Aorta (tissue), 5 donors: ENCODE measurements at places on chromosomes 11 and 22. TPM values are rescaled to one million over a fixed set of nuclear protein-coding genes. Genes with fewer than 3 reads are reported as not detected.

- no peak for DNase-seq
These were observed 700 bp upstream of the STX3 start for GRCh38 chr11:59754494-59754858.

DNA sequence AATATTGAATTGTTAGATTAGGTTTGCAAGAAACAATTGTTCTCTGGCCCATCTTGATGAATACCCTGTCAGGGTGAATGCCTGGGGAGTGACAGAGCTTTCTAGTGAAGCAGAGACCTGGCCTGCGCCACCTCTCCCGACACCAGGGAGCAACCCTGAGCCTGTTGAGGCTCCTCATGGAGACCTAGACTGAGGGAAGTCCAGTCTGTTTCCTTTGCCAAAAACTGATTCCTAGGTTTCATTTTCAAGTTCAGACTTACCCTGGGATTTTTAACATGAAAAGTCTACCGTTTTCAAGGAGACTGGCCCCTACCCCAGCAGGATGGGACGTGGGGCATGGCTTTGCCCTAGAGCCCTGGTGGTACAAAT, 173.7 kb upstream of the SORL1-AS1 start:
- DNase-seq = no peak

- no peak for DNase-seq
These were observed 123.3 kb downstream of the METTL15 start for GRCh38 chr11:28231475-28231874.

DNA sequence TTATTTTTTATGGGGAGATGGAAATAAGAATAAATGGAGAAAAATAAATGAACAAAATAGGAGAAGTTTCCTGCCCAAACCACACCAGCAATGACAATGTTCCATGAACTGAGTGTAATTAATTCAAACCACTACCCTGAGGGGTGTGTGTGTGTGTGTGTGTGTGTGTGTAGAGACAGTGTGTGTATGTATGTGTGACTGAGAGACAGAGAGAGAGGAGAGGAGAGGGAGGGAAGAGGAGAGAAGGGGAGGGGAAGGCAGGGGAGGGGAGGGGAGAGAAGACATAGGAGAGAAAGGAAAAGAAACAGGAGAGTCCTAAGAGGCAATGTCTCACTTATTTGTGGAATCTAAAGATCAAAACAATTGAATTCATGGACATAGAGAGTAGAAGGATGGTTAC, 65.0 kb upstream of the POU2AF1 start:
- DNase-seq = no peak

DNA sequence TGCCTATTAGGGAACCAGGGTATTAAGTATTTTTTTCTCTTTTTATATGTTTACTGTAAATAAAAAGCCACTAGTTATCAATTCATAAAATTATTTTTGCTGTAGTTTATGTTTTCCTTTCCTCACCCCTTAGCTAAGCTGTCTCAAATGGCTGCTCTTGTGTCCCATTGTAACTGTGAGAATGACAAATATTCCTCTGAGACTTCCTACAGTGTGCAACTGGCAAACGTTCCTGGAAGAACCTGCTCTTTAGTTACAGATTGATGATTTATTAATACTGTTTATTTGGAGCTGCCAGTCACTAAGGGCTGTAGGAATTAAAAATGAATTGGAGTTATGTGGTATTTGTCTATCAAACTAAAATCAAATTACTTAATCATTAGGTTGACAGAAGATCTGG, 675.4 kb upstream of the ARHGAP42 start:
- DNase-seq = no peak

DNA sequence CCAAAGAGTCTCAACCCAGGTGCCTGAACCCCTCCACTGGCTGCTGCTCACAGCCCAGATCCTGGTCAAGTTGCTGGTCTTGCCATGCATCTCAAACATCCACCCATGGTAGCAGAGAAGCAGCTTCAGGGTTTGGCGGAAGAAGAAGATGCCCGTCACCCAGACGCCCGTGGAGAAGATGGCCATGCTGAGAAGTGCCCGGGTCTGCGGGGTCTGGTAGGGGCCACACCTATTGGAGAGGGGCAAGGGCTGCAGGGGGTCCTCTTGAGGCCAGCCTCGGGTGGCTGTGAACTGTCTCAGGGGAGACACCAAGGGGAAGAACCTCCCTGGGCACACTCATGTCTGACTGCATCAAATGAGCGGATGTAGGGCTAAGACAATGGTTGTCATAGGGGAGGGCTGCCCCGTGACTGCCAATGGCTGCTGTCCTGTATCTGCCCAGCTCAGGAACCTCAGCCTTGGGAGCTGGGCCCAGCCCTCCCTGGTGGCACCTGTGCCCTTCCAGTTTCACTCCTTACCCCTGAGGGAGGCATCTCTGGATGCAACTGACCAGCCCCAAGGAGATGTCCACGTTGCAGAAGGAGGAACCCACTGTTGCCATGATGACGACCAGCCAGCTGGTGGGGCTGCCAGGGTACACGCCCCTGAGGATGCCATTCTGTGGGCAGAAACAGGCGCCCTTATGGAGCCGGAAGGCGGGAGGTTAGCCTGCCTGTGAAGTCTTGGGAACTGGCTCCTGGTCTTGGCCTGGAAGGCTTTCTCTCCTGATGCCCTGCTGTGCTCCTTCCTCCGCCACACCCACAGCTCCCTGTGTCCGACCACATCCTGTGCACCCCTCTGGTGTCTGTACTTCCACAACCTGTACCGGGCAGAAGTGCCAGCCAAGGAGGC, 1.2 kb downstream of the CPT1B start:
- peak; percentile 57 for DNase-seq

GRCh38 chr11:46478196-46478595, 86.6 kb upstream of the CHRM4 start:
- DNase-seq = no peak

GRCh38 chr22:32106930-32107329, 52.2 kb downstream of the C22orf42 start:
- no peak for DNase-seq

GRCh38 chr11:117878939-117879475, 2.5 kb upstream of the FXYD6 start:
- no peak for DNase-seq

- no peak for DNase-seq
These were observed 58.0 kb upstream of the GLYATL1B start for GRCh38 chr11:59028105-59028504.

DNA sequence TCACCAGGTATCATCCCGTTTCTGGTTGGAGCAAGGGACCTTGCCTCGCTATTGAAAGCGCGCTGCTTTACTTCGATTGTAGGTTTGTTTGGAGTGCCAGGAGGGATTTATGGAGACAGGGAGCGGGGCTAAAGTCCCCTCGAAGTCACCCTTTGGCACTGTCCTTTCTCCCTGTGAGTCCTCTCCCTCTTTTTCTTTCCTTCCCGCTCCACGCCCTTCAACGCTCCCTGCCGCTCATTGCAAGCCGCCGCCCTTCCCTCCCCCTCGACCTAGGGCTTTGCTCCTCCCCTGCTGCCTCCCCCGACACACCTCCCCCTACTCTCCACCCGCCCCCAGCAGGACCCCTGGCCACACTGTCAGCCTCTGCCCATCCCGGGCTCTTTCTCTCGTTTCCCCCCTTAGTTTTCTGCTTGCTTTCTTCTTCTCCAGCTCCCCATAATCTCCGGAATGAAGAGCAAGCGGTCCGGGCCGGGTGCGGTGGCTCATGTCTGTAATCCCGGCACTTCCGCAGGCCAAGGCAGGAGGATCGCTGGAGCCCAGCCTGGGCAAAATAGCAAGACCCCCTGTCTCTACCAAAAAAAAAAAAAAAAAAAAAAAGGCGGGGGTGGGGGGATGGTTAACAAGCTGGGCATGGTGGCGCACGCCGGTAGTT, 41.0 kb downstream of the AHNAK start:
- peak; percentile 82 for DNase-seq

DNA sequence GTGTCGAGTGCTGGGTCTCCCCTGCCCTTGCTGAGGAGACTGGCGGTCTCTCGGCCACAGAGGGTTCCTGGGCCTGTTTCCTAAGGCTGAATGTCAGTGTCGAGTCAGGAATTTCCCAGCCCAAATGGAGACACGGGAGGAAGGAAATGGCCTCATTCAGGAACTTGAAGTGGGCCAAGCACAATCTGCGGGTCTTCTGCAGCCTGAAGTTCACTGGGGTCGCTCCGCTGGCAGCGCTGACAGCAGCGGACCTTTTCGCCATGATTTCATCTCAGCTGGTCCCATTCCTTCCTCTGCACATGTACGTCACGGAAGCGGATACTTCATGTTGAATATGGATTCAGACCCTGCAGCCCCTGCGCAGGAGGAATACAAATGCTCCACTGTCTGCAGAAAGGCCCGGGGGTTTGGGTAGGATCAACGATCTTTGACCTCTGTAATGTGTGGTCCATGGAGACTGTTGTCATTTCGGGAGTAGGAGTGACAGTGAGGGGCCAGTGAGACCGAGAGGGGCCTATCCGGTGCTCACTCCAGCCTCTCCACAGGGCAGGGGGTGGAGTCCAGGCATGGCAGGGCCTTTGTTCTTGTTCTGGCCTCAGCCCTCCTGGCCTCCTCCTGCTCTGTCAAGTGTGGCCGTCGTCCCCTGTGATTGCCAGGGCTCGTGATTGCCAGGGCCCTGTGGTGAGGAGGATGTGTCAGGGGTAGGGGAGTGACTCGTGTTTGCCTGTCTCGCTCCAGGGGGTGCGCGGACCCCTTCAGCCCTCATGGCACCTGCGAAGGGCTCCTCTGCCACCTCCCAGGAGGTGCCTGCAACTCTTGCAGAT, 402.3 kb downstream of the TBC1D22A start:
- peak; percentile 37 for DNase-seq

DNA sequence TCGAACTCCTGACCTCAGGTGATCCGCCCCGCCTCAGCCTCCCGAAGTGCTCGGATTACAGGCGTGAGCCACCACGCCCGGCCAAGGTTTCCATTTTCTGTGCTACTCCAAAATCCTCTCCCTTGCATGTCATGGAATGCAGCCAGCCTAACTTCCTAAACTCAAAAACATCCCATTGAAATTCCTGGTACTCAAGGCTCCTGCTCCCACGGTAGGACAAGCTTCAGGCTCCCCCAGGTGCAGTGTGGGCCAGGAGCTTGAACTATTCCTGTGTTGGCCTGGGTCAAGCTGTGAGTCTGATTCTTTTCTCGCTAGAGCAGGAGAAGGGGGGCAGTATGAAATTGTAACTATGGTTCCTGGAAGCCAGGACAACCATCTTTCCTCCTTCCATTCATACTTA, 97.1 kb downstream of the RPL27A start:
- no peak for DNase-seq

GRCh38 chr11:17979770-17980371, 33.0 kb downstream of the SERGEF start:
- DNase-seq = no peak

- DNase-seq = no peak
These were observed 5.6 kb downstream of the NRGN start for GRCh38 chr11:124745270-124745834.

DNA sequence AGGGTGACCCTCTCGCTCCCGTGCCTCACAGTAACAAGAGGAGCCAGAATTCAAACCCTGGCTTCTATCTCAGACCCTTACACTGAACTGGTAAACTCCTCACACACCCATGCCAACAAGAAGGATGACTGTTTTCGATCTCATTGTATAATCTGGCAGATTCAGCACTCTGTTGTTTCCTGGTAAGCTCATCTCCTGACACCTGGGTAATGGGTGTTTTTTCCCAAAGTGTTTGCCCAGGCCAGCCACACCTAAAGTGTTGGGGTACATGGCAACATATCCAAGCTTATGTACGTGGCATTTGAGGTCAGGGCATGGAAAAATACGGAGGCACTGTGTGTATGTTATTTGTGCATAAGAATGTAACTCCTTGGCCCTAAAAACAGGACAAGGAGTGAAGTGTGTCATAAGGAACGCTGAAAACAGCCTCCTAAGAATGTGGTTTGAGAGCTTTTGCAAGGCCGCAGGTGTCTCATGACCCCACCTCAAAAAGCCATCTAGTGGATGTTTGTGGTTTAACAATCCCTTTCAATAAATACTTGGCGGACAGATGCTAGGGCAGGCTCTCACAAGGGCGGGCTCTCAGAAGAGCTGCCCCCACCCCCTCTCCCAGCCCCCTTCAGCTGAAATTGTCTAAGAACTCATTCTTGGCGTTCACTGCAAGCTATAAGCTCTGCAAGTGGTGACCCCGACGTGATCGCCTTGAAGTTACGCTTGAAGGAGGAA, at the start of gene MS4A15:
Gene MS4A15 (plus strand): TSS at position 561 of the 726 bp plus-strand sequence. CDS start 6,867 bp downstream, outside the sequence.
- peak; percentile 4 for DNase-seq

Gene MS4A15
- not detected for total RNA-seq

Gene ANGPTL5
- 1.3 TPM for total RNA-seq

Gene RASSF10
- total RNA-seq = 0.26 TPM

Gene NCF4
- 42.4 TPM for total RNA-seq

Gene AKIP1
- 15.6 TPM for total RNA-seq

Gene NAALADL1
- 14.1 TPM for total RNA-seq

Gene EEF1G
- 787 TPM for total RNA-seq

Gene ESAM
- 95.1 TPM for total RNA-seq
